Chondrocyte (in vitro differentiated cells): ENCODE measurements at places on chromosomes 2 and 18. TPM values are rescaled to one million over a fixed set of nuclear protein-coding genes. Genes with fewer than 3 reads are reported as not detected.
A peak's percentile ranks its signal among the peaks of the same experiment; 100 is the strongest.

The SP9 gene
- not detected in 3 replicates for total RNA-seq

The IKZF2 gene
- 8.6 to 18.1 TPM (median 9.2 TPM) in 3 replicates for total RNA-seq

The B4GALT6 gene
- total RNA-seq: 9.8 to 23.3 TPM (median 12.2 TPM) in 3 replicates

DNA sequence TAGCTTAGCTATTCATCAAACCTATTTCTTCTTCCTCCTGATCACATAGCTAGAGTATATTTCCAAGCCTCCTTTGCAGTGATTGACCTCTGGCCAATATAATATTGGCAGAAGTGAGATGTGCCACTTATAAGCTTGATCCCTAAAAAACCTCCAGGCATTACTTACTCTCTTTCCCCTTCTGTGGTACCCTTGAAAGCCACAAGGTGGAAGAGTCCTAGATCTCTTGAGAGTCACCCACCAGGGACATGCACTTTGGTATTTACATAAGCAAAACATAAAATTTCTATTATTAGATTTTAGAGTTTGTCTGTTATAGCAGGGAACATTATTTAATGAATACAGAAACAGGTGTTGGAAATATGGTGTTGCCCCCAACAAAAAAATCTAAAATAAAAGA, 112.0 kb downstream of the EXOC6B start:
- peaks cover 13% of the 10 kb centered on the region for H3K36me3 ChIP-seq
- H3K4me3 ChIP-seq: no peak overlapping the region
- no peak overlapping the region for H3K27ac ChIP-seq
- H3K27me3 ChIP-seq: no peaks in the 10 kb centered on the region
- peaks cover 4% of the 10 kb centered on the region for H3K4me1 ChIP-seq
- no peak for DNase-seq

- no peak for DNase-seq
- H3K27ac ChIP-seq: no peak overlapping the region
- peaks cover 10% of the 10 kb centered on the region for H3K4me1 ChIP-seq
- no peaks in the 10 kb centered on the region for H3K36me3 ChIP-seq
Observed at GRCh38 chr2:186584053-186584452, 5.8 kb upstream of the ITGAV start.

- no peaks in the 10 kb centered on the region for H3K27me3 ChIP-seq
- no peak for DNase-seq
- no peaks in the 10 kb centered on the region for H3K36me3 ChIP-seq
- H3K27ac ChIP-seq: no peak overlapping the region
- H3K4me1 ChIP-seq: peaks cover 11% of the 10 kb centered on the region
- no peak overlapping the region for H3K4me3 ChIP-seq
Observed at GRCh38 chr2:12897181-12897580, 180.4 kb downstream of the TRIB2 start.

GRCh38 chr2:32783933-32784332, 156.1 kb downstream of the TTC27 start:
- no peaks in the 10 kb centered on the region for H3K27me3 ChIP-seq
- peaks cover 28% of the 10 kb centered on the region for H3K36me3 ChIP-seq
- no peak overlapping the region for H3K27ac ChIP-seq
- H3K4me3 ChIP-seq: no peak overlapping the region

- H3K4me3 ChIP-seq: no peak overlapping the region
- peaks cover 22% of the 10 kb centered on the region for H3K4me1 ChIP-seq
- no peaks in the 10 kb centered on the region for H3K36me3 ChIP-seq
Observed at GRCh38 chr2:144644549-144644948, 124.6 kb upstream of the ZEB2 start.

DNA sequence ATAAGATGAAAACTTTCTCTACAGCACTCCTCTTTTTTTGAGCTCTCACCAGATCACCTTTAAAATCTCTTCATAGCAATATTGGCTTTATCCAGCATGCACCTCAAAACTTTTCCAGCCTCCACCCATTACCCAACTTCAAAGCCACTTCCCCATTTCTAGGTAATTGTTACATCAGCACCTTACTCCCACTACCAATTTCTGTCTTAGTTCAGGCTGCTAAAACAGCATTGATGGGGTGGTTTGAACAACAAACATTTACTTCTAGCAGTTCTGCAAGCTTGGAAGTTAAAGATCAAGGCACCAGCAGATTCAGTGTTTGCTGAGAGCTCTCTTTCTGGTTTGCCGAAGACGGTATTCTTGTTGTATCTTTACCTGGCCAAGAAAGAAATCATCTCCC, 114.0 kb upstream of the SLC39A10 start:
- peaks cover 7% of the 10 kb centered on the region for H3K4me1 ChIP-seq
- peaks cover under 1% of the 10 kb centered on the region for H3K36me3 ChIP-seq
- DNase-seq: no peak
- no peaks in the 10 kb centered on the region for H3K27me3 ChIP-seq
- H3K27ac ChIP-seq: no peak overlapping the region
- no peak overlapping the region for H3K4me3 ChIP-seq

GRCh38 chr18:28108814-28109213, 68.1 kb downstream of the CDH2 start:
- no peak overlapping the region for H3K4me3 ChIP-seq
- no peaks in the 10 kb centered on the region for H3K36me3 ChIP-seq
- H3K27ac ChIP-seq: peak overlapping the region; percentile 38
- no peak for DNase-seq
- no peaks in the 10 kb centered on the region for H3K27me3 ChIP-seq
- H3K4me1 ChIP-seq: peaks cover 72% of the 10 kb centered on the region

DNA sequence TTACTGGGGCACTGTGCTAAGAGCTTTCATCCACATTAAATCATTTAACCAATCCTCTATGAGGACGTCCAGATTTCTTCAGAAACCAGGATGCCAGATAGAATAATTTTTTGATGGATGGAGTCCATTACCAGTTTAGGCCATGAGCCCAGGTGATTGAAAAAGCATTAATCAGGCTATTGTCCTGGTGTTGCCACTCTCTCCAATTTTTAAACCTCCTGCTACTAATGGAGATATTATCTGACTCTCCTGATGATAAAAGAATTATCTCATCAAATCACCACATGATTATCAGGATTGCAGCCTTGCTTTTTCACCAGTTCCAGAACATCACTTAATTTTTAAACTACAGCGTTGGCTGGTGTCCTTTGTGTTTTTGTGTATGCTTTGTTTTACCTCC, 402.2 kb downstream of the CLIP4 start:
- H3K36me3 ChIP-seq: peaks cover 2% of the 10 kb centered on the region
- no peak for DNase-seq
- H3K27me3 ChIP-seq: peaks cover 4% of the 10 kb centered on the region
- no peak overlapping the region for H3K27ac ChIP-seq
- H3K4me3 ChIP-seq: no peak overlapping the region

- H3K27ac ChIP-seq: no peak overlapping the region
- DNase-seq: no peak
- no peaks in the 10 kb centered on the region for H3K36me3 ChIP-seq
- no peaks in the 10 kb centered on the region for H3K27me3 ChIP-seq
- H3K4me3 ChIP-seq: no peak overlapping the region
- peaks cover 8% of the 10 kb centered on the region for H3K4me1 ChIP-seq
Observed at GRCh38 chr18:73684647-73685046, 463.0 kb downstream of the FBXO15 start.

DNA sequence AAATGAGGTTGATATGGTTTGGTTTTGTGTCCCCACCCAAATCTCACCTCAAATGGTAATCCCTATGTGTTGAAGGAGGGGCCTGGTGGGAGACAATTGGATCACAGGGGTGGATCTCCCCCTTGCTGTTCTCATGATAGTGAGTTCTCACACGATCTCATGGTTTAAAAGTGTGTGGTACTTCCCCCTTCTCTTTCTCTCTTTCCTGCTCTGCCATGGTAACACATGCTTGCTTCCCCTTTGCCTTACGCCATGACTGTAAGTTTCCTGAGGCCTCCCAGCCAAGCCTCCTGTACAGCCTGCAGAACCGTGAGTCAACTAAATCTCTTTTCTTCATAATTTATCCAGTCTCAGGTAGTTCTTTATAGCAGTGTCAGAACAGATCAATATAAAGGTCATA, 24.7 kb upstream of the FAM124B start:
- H3K27ac ChIP-seq: no peak overlapping the region
- H3K4me3 ChIP-seq: no peak overlapping the region
- no peak for DNase-seq

DNA sequence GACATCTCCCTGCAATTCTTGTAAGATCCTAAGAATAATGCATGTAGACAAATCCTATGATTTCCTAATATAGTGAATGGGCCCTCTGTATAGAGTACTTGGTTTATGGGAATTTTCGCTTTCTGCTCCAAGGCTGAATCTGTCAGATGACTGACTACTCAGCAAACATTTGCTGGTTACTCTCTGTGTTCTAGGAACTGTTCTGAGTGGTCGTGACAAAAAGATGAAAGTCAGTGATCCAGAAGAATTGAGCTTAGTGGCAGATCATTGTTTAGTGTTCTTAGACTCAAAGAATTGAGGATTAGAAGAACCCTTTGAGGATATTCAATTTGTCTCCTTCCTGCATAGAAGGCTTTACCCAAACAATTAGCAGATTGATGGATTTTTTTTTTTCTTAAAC, 10.0 kb downstream of the XRCC5 start:
- peaks cover 46% of the 10 kb centered on the region for H3K36me3 ChIP-seq
- peaks cover 41% of the 10 kb centered on the region for H3K4me1 ChIP-seq
- no peaks in the 10 kb centered on the region for H3K27me3 ChIP-seq
- peak overlapping the region; percentile 1 for H3K27ac ChIP-seq
- no peak overlapping the region for H3K4me3 ChIP-seq

GRCh38 chr2:72864500-72864899, 22.7 kb upstream of the SPR start:
- H3K4me3 ChIP-seq: no peak overlapping the region
- no peaks in the 10 kb centered on the region for H3K36me3 ChIP-seq
- peaks cover 40% of the 10 kb centered on the region for H3K27me3 ChIP-seq
- peaks cover 9% of the 10 kb centered on the region for H3K4me1 ChIP-seq
- H3K27ac ChIP-seq: no peak overlapping the region
- no peak for DNase-seq

DNA sequence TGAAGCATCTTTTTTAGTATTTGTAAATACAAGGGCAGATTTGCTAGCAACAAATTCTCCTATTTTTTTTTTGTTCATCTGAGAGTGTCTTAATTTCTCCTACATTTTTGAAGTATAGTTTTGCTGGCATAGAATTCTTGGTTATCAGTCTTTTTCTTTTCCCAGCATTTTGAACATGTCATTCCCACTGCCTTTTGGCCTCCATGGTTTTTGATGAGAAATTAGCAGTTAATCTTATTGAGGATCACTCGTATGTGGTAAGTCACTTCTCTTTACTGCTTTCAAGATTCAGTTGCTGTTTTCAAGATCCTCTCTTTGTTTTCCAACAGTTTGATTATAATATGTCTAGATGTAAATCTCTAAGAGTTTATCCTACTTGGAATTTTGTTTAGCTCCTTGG, 16.9 kb upstream of the RNF149 start:
- DNase-seq: no peak
- H3K36me3 ChIP-seq: no peaks in the 10 kb centered on the region
- H3K27me3 ChIP-seq: peaks cover 4% of the 10 kb centered on the region

DNA sequence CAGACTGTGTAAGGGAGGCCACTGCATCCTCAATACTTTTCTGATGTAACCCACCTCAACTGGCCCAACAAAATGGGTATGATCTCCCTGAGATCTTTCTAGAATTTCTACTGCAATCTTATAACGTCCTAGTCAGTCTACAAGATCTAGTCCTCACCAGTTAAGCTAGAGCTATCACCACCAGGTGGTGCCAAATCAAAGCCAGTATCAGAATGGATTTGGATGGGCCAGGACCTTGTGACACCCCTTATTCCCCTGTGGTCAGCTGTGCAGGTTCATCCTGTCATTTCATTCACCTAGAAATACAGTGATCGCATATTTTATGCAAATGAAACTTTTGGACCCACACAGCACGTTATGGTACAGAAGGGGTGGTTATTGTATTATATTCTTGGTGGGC, 90.3 kb downstream of the OLA1 start:
- H3K4me3 ChIP-seq: no peak overlapping the region
- DNase-seq: no peak
- peaks cover 1% of the 10 kb centered on the region for H3K36me3 ChIP-seq
- H3K27ac ChIP-seq: no peak overlapping the region
- H3K27me3 ChIP-seq: no peaks in the 10 kb centered on the region

- no peaks in the 10 kb centered on the region for H3K36me3 ChIP-seq
- no peak overlapping the region for H3K4me3 ChIP-seq
- peaks cover 23% of the 10 kb centered on the region for H3K4me1 ChIP-seq
- peaks cover 6% of the 10 kb centered on the region for H3K27me3 ChIP-seq
Observed at GRCh38 chr18:6370410-6370809, 44.3 kb downstream of the L3MBTL4 start.

DNA sequence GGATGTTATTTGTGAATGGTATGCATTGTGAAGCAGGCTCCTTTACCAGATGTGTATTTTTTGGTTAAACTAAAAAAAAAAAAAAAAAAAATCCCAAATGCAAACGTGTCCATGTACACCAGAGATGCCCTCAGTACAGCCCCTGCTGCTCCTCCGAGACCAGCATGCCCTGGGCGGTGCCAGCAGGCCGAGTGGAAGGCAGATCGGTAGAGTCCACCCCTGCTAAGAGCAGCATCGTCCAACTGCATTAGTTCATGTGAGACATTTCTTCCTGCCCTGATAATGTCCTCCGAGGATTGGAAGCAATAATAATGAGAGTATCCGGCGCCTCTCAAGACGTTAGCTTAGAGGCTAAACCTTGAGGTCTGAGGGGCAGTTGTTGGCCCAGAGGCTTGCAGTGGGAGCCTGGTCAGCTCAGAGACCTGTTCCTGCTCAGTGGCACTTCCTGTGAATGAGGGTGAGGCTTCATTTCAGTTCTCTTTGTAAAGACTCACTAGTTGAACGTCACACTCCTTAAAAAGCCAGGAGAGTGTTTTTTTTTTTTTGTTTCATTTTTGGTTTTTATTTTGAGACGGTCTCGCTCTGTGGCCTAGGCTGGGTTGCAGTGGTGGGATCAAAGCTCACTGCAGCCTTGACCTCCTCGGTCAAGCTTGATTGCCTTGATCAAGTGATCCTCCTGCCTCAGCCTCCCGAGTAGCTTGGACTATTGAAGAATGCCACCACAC, 5.6 kb downstream of the SLC66A3 start:
- H3K27ac ChIP-seq: no peak overlapping the region
- no peak for DNase-seq
- H3K4me3 ChIP-seq: no peak overlapping the region
- no peaks in the 10 kb centered on the region for H3K27me3 ChIP-seq

- H3K4me1 ChIP-seq: peaks cover 44% of the 10 kb centered on the region
- H3K4me3 ChIP-seq: no peak overlapping the region
- H3K27ac ChIP-seq: no peak overlapping the region
- no peak for DNase-seq
Observed at GRCh38 chr18:31230495-31230894, 67.8 kb upstream of the DSC1 start.

- H3K36me3 ChIP-seq: peaks cover 26% of the 10 kb centered on the region
- peak overlapping the region; percentile 48 for H3K4me3 ChIP-seq
- peaks cover 48% of the 10 kb centered on the region for H3K4me1 ChIP-seq
- H3K27me3 ChIP-seq: no peaks in the 10 kb centered on the region
- peak overlapping the region; percentile 94 for H3K27ac ChIP-seq
- DNase-seq: no peak
Observed at GRCh38 chr2:33180915-33181314, 234.2 kb downstream of the LTBP1 start.
